NCI-H526 (cell line): ENCODE measurements at places on chromosomes 2 and 18.
A peak's percentile ranks its signal among the peaks of the same experiment; 100 is the strongest.

GRCh38 chr2:2061091-2061696 lies 269.9 kb downstream of the MYT1L start:
- no peak for DNase-seq

- no peak for DNase-seq
Measured at GRCh38 chr2:56589835-56590234, 406.0 kb downstream of the CCDC85A start.

GRCh38 chr18:23134780-23135549 lies at the start of gene CABLES1:
CABLES1 (plus strand) TSS chr18:23135485; CDS start chr18:23135763, 278 bp downstream.
- peak; percentile 42 for DNase-seq

DNA sequence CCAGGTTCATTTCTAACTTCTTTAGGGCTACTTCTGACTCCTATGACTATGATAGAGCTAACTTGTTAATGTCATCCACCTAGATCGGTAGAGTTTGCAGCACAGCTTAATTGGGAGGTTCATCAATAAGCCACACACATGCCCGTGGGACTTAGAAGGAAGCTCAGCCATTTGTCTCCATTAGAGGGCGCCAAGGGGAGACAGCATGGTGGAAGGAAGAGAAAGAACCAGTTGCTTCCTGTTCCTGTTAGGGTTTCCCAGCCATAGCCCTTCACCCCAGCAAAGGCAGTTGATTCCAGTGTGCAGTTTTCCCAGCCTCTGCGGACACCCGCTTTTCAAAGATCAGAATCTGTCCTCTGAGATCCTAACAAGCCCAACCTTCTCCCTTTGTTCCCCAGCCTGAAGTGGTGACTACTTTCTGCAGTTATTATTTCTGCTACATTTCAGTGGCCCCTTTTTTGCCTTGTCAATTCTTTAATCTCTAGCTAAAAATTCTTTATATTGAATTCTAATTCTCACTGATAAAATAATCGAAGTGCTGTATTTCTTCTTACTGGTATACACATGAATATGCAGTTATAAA lies 30.3 kb downstream of the MAIP1 start:
- peak; percentile 82 for DNase-seq

DNA sequence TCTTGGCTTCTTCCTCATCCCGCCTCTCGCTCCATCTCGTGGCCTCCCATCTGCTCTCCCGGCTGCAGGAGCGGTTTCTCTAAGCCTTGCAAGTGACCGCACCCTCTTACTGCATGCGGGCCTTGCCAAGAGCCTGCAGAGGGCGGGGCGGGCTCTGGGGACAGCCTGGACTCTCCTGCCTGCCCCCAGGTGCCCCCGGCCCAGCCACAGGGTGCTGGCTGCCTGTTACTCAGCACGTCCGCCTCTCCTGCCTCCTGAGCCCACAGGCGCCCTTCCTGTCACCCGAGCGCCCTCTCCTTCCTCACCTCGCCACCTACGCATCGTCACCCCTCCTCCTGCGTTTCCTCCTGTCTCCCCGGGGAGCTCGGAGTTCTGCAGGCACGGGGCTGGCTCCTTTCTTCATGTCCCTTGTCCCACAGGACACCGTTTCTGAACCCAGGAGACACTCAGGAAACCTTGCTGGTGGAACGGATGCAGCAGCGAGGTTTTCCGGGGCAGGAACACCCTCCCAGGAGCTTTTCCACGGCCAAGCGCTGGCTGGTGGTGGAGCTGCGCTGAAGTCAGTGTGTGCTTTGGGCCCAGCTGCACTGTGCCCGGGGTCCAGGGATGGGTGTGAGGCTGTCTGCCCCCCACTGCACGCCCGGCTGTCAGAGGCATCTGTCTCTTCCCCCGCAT lies 28.5 kb downstream of the HPCAL1 start:
- no peak for DNase-seq

DNA sequence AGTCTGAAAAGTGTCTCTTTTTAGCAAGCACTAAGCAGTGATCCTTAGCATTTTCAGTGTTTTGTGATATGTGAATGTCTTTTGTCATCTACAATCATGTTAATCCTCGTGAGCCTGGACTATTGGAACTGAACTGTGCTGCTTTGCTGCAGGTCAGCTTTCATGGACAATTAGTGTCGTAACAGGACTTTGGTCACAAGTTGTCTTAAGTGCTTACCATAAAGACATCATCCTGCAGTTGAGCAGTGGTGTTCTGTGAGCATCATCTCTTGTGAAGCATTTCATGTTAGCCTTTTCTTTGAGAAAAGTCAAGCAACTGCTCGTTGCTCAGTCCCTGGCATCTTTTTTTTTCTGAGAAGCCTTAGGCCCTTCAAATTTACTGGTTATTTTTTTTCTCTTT lies 135.9 kb downstream of the ZNF407 start:
- DNase-seq, result no peak

GRCh38 chr2:75221862-75222261 lies 22.5 kb upstream of the TACR1 start:
- DNase-seq, result no peak

GRCh38 chr2:37350034-37350433 lies 5.6 kb downstream of the QPCT start:
- DNase-seq, result peak; percentile 9

- no peak for DNase-seq
Measured at GRCh38 chr2:17429130-17429529, 89.1 kb downstream of the RAD51AP2 start.

DNA sequence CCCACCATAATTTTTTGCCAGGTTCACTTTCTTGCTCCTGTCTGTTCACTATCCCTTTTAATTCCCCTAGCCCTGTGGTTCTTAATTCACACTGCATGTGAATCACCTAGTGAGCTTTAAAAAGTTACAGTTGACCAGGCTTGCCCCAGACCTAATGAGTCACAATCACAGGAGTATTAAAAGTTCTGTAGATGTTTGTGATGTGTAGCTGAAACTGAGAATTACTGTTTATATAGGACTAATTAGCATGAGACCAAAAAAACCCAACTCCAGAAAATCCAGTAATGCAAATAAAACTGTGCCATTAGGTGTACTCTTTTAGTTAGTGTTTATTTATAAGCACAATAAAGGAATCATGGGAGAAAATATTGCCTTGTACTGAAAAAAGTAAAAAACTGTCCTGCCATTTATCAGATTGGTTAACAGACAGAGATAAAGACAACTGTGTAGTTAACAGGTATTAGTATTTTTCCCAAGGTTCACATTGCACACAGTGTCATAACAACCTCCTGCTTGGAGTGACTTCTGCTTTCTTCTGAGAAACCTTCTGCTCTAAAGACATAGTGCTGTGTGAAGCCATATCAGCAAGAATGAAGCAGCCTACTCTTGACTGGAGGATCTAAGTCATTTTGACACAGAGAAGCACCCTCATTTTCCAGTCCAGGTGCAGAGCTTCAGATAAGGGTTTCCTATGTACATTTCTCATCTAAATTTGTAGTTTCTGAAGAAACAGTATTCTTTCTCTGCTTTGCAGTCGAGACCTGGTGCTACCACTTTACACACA lies 39.0 kb downstream of the VAPA start:
- no peak for DNase-seq

DNA sequence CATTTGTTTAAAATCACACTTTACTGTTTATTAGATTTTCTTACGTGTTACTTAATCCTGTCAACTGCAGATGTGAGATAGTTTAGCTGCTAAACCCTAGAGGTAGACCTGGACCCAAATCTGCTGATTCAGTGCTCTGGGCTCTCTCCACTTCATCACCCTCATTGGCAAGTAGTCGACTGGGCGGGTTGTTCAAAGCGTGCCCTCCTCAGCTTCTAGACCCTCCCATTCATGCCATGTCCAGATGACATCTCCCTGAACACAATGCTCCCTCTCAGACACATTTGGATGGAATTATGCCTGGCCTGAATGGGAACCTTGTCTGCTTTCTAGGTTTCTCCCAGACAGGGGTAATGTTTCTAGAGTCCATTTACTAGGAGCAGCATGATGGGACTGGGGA lies 43.7 kb downstream of the RPIA start:
- no peak for DNase-seq

DNA sequence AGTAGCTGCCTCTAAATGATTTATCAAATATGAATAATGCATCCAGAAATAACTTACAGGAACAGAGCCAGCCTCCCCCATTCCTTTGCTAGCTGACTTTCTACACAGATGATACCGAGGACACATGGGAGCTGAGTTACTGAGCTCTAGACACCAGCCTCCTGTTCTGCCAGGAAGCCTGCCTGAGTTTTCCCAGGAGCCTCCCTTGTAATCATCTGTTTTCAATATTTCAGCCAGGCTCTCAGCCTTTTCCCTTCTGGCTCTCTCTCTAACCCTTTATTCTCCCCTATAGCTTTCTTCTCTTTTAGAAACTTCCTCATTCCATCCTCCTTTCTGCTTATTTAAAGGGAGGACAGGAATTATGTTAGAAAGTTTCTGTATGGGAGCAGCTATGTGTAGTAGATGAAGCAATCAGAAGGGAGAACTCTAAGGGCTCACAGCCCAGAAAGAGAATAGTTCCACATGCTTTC lies 911.6 kb downstream of the TDRD15 start:
- no peak for DNase-seq

DNA sequence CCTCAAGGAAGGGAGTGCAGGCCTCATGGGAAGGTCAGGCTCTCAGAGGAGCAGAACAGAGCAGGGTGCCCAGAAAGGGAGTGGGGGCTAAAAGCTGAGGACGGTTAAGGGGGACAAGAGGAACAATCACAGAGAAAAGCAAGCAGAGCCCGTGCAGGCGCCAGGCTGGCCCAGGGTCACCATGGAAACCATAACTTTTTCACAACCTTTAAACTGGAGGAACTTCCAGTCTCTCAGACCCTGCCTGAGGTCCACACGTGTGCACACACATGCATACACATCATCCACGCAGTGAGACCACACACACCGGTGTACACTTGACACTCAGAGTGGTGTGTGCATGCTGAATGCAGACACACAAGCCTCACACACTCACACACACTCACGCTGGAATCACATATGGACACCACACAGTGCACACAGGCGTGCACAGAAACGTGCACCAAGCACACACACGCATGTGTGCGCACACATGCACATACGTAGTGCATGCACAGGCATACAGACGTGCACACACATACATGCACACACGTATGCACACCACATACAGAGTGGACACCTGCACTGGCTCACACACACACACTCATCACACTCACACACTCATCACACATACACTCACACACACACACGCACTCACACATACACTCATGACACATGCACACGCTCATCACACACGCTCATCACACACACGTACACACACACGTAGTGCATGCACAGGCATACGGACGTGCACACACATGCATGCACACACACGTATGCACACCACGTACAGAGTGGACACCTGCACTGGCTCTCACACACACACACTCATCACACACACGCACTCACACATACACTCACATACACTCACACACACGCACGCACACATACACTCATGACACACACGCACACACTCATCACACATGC lies 37.2 kb upstream of the SNED1 start:
- DNase-seq, result no peak

DNA sequence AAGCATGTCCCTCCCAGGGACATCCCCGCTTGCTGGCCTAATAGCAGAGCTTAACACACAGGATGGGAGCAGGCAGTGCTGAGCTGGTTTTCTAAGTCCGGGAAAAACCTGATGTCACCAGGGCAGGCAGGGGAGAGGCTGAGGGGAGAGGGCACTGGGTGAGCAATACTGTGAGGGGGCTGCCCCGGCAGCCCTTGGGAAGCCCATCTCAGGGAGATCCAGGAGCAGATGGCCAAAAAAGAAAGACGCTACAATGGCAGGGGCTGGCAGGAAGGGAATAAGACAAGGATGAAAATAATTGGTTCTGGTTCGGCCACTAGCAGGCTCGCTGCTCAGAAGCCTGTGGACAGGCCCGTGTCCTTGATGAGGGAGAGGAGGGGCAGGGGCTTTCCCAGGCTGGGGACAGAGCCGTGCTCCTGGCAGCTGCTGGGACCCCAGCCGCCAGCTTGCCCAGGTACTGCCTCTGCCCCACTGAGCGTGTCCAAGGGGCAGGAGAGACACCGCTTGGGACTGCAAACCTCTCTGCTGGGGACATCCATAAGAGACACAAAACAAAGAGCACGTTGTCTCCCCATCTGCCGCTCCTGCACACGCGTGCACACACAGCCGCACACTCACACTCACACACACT lies 30.2 kb downstream of the SMAD7 start:
- no peak for DNase-seq

DNA sequence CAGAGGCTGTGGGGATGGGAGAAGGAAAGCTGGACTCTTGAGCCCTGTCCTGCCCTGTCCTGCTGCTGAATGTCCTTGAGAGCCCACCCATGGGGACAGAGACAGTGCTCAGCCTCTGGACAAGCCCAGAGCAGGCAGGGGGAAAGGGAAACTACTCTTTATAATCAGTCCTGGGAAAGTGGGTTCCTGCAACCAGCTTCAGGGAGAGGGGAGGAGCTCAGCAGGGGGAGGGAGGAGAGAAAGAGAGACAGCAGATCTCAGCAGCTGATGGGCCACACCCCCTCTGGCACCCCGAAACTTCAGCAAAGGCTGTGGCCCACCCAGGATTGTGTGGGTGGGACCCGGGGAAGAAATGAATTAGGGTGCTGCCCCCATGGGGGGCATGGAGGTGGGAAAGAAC lies 11.6 kb downstream of the ECEL1 start:
- DNase-seq, result no peak

DNA sequence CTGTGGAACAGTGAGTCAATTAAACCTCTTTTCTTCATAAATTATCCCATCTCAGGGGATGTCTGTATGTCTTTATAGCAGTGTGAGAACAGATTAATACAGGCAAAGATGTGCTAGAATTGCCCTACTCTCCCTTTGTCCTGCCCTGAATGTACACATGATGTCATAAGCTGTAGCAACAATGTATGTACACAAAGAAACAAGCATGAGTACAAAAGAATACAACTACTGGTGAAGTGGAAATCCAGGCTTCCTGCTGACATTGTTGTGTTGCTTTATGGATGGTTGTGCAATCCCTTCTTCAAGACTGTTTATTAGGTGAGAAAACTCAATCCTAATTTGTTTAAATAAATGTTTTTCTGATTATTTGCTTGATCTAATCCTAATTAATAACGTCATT lies 446.6 kb downstream of the DSC3 start:
- DNase-seq, result no peak

GRCh38 chr2:150459281-150459680 lies 28.2 kb downstream of the RND3 start:
- no peak for DNase-seq

DNA sequence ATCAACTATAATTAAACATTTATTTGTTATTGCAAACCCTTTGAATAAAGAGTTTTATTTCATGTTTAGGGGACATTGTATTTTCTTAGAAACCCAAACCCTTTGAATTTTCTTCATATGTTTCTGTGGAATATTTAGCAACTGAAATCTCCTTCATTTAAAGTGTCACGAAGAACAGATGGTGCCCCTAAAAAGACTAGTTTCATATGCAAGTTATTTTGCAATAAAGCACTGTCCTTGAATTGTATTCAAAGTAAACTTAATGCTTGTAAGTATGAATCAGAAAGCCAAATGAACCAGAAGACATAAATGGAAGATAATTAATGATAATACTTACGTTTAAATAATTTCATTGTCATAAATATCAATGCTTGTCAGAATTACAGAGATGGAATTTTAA lies 151.9 kb upstream of the CWC22 start:
- DNase-seq, result no peak

DNA sequence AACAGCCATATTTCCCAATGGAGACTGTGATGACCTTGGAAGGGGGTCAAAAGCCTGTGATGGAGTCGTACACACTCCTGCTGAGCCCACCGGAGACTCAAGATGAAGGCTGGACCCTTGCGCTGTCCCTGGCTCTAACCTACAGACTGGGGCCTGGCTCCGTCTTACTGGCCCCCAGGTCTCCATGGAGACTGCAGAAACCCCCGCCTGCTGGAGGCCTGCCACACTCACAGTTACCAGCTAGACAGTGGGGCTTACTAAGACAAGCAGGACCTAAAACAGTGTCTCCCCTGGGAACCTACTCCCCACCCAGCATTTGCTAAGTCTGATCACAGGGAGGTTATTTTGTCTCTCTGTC lies 9.6 kb downstream of the C2orf72 start:
- DNase-seq, result no peak
